ENCODE measurements at places on chromosomes 2 and 18.

GRCh38 chr2:105422801-105423200 lies 23.9 kb upstream of the FHL2 start:
- DNase-seq = no peak

GRCh38 chr18:34001376-34001775 lies 223.3 kb downstream of the NOL4 start:
- no peak for DNase-seq

GRCh38 chr2:157559061-157559460 lies 69.6 kb downstream of the ACVR1C start:
- peak; percentile 8 for DNase-seq

DNA sequence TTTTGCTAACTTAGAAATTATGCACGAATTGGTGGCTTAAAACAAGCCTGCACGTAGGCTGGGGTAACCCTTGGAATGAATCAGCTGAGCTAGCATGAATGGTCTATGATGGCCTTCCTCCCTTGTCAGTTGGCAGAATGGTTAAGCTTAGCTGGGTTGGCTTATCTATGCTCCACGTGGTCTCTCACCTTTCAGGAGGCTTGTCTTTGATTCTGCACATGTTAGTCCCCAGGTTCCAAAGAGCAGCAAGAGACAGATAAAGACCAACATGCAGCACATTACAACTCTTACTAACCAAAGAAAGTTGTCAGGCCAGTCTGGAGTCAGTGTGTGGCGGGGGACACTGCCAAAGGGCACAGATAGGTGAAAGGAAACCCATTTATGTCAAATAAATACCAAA lies 700.9 kb upstream of the SYT4 start:
- no peak for DNase-seq

GRCh38 chr2:24969784-24970183 lies 2.0 kb downstream of the DNAJC27 start:
- no peak for DNase-seq

- DNase-seq = peak; percentile 98
These were observed at the start of gene HJURP for GRCh38 chr2:233854241-233854981. Gene HJURP (minus strand): TSS chr2:233854535. CDS start chr2:233854500, 35 bp downstream.

DNA sequence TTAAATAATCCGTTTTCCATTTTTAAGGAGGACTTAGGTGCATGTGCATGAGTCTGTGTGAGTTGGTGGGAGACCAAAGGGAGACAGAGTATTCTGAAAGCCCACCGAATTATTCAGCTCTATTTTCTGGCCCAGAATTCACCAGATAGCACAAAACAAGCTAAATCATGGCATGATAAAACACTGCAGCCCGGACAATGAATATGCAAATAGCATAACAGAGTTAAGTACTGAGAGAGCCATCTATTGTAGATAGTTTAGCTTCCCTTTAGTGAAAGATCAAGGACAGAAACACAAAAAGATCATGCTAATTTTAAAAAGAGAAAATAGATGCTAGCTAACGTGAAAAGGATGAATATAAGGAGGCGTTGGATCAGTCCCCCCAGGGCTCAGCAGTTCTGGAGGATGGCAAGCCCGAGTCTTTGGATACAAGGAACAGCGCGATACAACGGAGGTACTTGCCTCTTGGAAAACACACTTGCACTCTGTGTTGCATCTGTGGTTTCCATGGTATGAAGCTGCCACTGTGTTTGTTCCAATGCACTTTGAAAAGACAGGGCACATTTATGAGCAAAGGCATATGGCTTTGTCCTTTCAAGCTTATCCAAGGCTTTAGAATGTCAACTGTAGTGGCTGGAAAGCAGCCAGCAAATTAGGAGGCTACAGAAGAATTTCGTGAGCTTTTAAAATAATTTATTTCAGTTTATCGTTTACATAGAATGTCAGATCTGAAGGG lies 119.9 kb downstream of the LYPD1 start:
- DNase-seq = no peak

GRCh38 chr2:44981714-44982108 lies 27.5 kb downstream of the SIX2 start:
- DNase-seq = peak; percentile 60
